ENCODE measurements at places on chromosomes 1 and 21. TPM values are rescaled to one million over a fixed set of nuclear protein-coding genes. Genes with fewer than 3 reads are reported as not detected.

DNA sequence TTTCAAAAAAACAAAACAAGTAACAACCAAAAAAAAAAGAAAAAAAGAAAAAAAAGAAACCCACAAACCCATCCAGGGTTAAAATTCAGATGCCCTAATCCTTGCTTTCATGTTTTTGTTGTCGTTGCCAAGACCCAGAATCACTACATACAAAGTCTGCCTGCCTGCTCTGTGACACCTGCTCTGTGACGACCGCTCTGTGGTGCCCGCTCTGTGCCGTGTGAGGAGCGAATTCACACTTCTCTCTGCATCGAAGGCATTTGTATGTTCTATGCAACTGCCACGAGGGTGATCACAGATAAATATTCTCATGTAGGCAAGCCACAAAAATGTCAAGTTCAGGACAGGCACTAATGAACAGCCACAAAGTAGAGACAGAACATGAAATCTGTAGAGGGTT lies 178.6 kb downstream of the SLC45A1 start:
- ATAC-seq = no peak

DNA sequence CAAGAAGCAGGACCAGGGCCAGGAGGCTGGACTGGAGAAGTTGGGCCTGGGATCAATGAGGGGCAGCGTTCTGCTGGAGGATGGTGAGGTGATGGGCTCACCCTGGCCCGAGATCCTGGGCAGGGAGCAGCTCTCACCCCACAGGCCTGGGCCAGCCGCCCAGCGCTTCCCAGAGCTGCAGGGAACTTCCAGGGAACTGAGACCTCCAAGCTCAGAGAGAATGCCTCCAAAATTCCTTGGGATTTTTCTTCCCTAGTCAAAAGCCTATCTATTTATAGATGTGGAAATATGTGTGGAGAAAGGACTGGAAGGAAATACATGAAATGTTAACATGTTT lies 121.2 kb downstream of the SPSB1 start:
- ATAC-seq = peak; percentile 80

GRCh38 chr1:22892789-22893188 lies 79.9 kb downstream of the LACTBL1 start:
- no peak for ATAC-seq

DNA sequence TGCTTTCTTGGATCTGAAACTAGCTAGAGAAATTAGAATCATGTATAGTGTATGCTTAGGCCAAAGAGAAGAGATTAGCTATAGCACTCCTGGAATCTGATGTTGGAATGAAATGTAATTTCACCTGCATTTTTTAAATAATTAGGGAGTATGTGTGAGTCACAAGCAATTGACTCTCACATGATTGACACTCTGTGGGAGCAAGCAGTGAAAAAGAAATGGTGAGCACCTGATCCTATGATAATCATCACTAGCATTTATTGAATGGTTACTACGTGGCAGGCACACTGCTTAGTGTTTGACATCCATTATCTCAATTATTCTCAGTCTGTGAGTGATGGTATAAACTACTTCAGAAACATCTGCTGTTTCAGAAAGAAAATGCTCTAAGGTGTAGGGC lies 176.6 kb downstream of the NRIP1 start:
- no peak for ATAC-seq

DNA sequence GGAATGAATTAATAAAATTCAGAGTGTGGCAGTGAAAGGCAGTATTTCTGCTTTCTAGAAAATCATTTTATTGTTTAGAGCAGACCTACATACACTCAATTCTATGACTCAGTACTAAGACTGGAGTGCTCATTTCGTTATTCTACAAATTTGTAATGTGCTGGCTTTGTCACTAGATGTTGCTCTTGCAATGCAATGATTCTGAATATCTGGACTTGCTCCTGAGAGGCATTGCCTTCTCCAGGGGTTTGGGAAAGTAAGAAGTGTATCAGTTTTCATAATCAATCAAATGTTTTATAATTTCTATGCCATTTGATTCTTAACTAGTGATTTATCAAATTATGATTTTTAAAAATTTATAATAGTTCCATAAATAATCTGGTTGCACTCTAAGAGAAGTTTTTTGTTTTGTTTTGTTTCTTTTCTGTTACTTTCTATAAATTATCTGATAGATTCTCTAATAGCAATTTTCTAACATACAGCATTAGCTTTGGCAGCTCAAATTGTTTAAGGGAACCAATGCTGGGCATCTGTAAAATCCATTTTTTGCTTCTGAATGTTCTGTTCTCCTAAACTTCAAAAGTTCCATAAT lies 280.5 kb upstream of the SGIP1 start:
- ATAC-seq = peak; percentile 79

GRCh38 chr1:51557168-51557567 lies 38.1 kb upstream of the EPS15 start:
- ATAC-seq = no peak

DNA sequence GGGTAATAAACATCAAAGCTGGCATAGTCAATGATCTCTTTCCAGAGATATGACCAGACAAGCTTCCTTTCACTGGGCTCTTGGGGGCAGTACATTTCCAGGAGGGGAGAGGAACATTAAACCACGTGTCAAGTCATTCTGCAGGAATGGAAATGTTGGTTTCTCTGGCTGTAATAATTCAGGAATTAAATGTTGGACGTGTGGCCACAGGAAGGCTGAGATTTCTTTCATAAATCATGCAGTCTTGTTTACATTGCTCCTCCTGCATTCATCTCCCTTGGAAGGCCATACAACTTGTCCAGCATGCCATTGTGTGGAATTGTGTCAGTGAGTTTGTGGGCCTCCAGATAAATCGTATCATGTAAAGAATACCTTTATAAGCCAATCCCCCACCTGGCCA lies 259.2 kb downstream of the ADGRL2 start:
- ATAC-seq = no peak

DNA sequence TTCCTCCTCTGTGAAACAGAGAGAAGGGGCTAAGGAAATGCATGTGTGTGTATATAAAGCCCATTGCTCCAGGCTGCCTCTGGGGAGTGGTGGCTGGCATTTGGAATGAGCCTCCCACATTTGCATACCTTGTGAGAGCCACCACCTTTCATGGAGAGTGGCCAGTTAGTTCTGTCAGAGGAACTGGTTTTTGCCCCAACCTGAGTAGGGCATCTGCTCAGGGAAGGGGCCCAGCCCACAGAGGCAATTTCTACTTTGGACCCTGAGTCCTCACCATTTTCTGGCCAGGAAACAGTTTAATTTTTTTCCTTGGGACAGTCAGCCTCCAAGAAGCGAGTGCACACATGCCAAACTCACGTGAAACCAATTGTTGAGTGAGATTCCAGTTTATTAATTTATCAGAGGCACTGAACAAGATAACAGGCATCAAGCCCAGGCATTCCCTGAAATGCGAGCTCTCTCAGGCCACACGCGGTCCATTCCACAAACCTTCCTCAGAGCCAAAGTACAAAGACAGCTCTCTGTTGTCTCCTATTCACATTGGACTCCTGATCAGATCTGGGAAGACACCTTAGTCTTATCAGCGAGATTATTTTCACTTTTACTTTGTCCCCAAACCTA lies 1.0 kb upstream of the SLC6A9 start:
- no peak for ATAC-seq

- ATAC-seq = no peak
Observed at GRCh38 chr1:116346943-116347673, 25.9 kb upstream of the ATP1A1 start.

GRCh38 chr21:14600569-14601297 lies 54.6 kb upstream of the SAMSN1 start:
- ATAC-seq = no peak

DNA sequence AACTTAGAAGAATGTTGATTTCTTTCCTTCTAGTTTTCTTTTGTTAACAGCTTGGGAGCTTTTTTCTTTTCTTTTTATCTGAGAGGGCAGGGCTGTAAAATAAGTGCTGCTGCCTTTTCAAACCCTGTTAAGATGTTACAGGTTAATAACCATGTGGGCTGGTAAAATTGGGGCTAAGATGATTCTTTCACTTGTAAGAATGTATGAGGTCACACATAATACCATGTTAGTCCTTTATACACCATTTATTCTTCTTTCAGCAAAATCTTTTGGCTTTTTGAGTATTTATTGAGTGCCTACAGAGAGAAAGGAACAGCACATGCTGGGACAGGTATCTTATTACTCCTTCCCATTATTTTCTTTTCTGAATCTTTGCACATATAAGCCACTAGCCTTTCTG lies 6.1 kb upstream of the AK4 start:
- ATAC-seq = no peak

DNA sequence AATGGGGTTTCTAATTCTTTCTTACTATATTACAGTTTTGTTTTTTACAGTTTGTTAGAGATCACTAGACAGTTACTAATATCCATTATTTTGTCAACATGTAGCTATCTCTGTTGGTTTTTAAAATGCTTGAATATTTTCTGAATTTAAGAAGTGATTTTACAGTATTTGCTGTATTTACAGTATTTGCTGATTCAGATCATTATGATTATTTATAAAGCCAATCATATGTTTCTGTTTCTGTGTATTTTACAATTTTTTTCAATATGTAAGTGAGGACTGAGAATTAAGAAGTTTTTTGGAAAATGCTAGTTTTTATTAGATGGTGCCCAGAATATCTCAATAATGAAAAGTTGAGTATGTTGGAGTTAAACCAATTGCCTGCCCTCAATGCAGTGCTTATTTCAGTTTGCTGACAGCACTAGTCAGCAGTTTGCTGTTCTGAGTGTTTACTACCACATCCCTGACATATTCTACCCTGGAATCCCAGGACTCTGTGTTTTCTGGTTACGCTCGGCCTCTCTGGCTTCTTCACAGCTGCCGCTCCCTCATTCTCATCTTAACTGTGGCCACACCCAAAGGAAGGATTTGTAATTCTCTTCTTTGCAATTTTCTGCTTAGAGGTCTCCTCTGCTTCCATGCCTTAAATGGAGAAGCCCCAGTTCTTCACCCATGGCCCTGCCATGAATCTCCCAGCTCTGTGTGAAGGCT lies 68.0 kb upstream of the BACH1 start:
- ATAC-seq = no peak

DNA sequence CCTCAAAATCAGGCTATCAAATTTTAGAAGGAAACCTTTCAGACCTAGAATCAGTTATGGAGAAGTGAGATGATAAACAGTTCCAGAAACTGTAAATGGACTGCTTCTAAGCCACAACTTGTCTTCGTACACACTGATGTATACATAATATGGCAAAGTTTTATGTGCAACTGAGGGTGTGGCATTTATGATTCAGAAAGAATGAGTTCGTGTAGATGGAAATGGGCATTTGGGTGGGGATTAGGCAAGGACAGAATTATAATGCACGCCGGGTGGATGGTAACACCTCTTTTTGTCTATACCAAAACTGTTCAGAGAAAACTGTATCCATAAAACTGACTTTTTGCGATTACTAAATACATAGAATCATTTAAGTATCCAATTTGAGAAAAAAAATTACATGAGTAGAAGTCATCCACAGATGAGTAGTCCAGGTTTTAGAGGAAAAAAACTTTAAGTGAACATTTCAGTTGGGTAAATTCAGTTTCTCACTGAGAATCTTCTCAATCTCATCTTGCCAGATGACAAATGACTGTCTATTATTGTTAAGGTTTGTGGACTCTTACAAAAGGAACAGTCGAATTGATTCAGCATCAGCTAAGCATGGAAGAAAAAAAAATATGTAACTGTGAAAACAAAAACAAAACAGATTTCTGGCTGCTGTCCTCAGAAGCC lies 22.5 kb downstream of the ERRFI1 start:
- no peak for ATAC-seq

The ARHGAP30 gene
- total RNA-seq = 3.8 TPM

The NPR1 gene
- 49.8 TPM for total RNA-seq

The AMY1A gene
- not detected for total RNA-seq

The DENND4B gene
- total RNA-seq = 46.5 TPM

The KDF1 gene
- not detected for total RNA-seq

The KRTAP7-1 gene
- total RNA-seq = not detected

Data from gastroesophageal sphincter (tissue), 4 donors.